ENCODE measurements at places on chromosomes 6 and 20.

DNA sequence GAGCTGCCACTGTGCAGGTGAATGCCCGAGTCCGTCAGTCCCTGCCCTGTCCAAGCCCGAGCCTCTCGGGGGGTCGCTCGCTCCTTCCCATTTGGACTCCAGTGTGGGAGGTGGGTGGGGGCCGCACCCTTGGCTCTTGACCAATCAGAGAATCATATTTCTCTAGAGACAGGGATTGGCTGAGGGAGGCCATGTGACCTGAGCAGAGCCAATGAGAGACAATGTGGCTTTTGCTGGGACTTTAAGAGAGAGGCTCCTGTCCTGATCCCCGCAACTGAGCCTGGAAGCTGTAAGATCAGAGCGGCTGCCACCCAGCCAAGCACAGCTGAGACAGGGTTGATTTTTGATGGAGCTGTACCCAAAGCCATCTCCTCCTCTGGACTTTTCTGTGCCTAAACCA, 199.3 kb downstream of the TFAP2C start:
- DNase-seq: no peak

DNA sequence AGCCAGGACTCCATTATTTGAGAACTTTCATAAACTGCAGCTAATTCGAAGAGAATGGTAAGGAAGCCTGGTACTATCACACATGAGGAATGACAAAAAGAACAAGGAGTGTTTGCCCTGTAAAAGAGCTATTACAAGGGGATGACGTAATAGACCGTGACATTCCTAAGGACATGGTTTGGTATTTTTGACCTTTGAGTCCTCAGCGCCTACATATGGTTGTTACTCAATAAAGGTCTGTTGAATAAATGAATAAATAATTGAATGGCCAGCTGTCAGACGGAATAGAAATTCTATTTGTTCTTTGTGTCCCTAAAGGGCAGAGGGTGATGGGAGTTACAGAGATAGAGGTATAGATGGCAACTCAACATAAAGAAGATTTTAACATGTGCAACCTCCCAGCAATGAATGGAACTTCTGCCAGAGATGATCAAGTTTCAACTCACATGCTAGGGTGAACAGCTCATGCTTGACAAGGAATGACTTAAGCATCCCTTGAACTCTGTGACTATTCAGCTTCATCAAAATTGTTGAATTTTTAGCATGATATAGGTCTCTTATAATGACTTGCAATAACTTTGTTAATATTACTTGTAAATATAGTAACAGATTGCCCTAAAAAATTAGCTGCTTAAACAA, 115.4 kb downstream of the TENT5A start:
- DNase-seq: no peak

GRCh38 chr6:42120895-42121865, 21.2 kb downstream of the C6orf132 start:
- DNase-seq: no peak

DNA sequence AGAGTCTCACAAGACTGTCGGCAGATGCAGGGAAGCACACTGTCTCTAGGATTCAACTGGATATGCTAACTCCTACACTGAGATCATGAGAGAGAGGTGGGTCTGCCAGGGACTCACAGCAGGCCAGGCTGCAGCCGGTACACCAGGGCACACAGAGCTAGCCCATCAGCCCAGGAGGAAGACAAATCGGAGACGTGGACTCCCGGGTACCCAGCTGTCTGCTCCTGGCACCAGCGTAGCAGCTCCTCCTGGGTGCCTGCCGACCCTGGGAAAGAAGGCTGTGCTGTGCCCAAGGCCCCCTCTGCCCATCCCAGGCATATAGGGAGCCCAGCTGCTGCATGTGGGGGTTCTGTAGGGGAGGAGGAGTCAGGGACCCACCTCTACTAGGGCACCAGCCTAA, 7.0 kb downstream of the MICAL1 start:
- DNase-seq: no peak

DNA sequence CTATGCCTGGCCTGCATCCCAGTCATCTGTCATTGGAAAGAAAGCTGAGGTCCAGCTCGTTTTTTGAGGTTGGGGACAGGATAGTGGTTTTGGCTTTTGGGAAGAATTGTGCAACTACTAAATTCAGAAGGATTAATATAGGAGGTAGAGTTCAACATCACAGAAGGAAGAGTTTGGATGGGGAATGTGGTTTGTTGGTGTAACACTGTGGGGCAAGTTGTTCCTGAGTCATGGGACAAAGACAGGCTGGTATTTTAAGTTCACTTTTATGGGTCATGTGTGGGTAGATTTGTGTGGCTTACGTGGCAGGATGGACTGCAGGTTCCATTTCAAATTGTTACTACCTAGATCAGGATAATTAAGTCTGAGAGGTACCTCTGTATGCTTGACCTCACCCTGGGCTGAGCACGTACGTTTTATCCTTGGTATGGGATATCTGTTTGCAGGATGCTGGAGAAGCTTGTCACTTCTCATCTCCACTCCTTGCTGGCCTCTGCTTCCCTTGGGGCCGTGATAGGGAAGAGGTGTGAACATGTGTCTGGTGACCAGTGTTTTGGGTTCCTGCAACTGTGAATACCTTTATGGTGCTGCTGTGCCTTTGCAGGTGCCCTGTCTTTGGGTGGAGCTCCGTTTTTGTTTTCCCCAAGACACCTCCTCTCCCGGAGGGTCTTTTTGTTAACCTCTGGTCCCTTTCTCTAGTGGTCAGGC, 177.6 kb downstream of the JARID2 start:
- no peak for DNase-seq

DNA sequence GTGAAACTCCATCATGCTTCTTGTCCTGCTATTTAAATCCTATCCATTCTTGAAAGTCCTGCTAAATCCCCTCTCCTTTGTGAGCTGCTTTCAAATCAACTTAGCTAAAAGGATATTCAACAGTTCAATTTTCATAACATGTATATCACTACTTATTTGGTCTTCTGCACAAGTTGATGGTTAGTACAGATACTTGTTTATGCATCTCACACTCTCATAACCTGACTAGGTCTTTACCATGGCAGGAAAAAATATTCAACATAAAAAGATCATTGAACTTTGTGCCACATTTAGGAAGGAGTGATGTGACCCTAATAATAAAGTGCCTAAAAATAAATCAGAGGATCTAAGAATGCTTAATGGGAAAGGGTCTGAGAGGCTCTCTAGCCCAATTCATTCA, 148.2 kb downstream of the RALGAPA2 start:
- DNase-seq: no peak

DNA sequence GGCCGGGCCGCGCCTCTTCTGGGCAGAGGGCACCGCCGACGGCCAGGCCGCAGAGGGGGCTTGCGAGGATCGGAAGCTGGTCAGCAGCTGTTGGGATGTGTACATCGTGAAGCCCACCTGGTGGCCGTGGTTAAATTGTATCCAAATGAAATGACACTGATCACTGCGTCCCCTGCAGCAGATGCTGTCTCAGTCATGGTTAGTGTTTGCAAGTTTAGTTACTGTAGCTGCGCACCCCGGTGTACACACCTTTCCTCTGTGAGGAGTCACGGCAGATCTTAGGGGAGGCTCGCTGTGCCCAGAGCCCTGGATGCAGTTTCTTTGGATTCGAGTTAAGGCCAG, 653 bp downstream of the NAA20 start:
- DNase-seq: no peak

DNA sequence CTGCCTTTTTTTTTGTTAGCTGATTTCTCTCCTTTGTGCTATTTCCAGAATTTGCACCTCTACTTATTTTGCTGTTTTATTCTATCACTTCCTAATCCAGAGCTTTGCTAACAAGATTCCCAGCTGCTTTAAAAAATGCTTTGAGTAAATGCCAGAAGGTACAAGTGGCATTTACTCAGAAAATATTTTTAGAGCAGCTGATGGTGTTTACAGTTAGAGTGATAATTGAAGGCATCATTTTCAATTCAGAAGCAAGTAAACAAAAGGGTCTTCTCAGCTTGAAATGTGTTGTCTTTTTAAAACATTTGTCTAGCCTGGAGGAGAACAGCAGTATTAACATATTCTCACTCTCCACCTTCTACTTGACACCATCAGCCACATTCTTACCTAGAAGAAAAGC, 99.9 kb downstream of the OTOR start:
- DNase-seq: no peak

DNA sequence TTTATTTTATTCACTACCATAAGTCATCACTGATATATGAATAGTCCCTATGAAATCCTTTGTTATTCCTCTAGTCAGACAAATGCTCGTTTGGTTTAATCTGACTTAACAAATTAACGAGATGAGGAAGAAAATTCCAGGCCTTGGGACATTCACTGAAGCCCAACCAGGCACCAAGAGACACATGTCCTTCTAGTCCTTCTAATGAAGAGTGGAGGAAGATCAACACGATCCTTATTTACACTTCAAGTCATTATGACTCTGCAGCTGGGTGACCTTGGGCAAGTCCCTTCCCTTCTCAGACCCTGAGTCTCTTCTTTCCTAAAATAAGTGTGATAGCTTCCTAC, 117.5 kb downstream of the CEBPB start:
- DNase-seq: no peak

DNA sequence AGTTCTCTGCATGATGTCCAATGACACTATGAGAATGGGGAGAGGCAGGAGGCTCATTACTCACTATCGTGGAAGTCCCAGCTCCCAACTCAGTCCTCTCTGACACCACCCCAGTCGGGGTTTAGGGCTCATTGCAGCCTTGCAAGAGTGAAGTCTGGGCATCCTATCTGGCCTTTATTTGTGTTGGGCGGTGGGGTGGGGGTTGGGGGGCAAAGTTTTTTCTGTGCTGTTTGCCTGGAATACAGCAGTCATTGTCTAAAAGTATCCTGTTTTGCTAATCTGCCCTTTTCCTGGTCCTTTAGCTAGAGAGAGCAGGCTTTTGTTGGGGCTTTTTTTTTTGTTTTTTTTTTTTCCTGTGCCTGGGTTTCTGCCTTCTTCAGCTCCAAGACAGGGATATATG, 174.2 kb downstream of the MYLK4 start:
- DNase-seq: no peak

DNA sequence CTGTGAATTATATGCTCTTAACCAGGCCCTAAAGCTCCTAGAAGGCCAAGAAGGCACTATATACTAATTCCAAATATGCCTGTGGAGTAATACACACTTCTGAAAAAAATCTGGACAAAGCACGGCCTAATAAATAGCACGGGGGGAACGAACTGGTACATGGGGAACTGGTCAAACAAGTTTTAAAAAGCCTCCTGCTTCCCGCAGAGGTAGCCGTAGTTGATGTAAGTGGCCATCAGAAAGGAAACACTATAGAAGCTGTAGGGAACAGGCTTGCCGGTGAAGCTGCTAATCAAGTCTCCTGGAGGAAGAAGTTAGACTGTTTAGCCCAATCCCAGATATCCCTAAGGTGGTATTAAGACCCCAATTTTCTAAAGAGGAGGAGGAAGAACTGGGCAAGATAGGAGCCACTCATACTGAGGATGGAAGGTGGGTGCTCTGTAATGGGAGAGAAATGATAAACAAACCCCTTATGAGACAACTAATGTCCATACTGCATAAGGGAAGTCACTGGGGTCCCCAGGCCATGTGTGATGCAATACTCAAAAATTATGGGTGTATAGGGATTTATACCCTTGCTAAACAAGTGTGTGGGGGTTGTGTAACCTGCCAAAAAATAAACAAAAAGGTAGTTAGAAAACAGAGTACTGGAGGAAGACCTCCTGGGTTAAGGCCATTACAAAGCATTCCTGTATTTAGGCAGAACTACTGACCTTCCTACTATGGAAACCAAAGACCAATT, 27.1 kb upstream of the ZNF318 start:
- no peak for DNase-seq

- DNase-seq: no peak
These were observed 258.0 kb downstream of the KHDC1L start for GRCh38 chr6:72967329-72967728.

DNA sequence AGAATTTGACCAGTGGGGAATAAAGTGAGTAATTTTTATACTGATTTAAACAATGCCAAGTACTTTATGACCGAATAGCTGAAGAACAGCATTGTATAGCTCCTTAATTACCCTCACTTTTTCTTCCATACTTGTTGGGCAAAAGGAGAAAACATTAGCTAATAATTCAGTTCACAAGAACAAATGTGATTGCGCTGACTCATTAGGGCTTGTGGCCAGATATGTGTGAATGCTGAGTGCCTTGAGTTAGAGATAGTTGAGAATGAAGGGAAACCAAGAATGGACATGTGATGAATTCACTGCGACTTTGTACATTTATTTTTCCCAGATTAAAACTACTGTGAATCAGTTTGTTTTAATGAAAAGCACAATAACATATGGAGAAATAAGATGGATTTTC, 669.4 kb downstream of the TFAP2A start:
- no peak for DNase-seq

DNA sequence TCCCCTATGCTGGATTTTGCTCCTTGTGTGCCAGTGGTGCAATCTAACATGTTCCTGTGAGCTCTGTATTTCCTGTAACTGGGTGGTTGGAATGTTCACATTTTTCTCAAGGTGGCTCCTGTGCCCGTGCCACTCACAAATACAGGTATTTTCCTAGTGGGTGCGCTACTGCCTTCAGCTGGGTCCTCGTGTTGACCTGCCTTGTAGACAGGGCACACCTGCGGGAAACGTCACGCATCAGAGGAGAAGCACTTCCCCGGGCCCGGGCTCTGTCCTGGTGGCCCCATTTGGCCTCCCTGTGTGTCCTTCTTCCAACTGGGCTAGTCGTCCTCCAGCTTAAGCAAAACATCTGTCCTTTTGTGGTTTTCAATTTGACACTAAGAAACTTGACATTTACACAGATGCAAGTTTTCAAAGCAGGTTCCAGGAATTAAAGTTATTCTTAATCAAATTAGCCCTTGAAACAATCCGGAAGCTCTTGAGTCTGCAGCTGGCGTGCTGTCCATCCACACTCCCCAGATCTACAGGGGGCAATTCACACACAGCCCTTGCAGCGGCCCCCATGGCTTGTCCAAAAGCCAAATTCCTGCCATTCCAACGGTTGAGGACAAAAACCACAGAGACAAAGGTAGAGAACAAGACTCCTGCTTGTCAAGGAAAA, 275.1 kb downstream of the CDC5L start:
- no peak for DNase-seq

DNA sequence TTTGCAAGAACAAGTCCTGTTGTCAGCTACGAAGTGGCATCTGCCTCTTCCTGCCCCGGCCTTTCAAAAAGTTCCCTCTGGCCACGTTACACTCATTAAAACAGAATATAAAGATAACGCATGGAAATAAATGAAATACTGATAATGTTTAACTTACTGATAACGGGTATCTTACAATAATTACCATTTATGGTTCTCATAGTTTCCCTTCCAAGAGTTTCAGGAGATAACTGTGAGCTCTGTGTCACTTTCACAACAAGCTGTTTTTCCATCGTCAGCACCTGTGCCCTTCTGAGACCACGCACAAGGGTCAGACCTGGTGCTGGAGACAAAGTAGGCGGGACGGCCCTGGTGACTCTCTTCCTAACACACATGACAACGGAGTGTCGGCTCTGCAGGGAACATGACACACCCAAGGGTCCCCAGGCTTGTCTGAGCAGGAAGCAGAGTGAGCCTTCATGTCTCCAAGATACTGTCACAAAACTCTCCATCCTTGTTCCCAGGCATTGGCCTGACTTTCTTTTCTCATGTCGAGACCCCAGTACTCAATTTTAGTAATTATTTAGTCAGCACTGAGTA, 86.2 kb upstream of the THBS2 start:
- DNase-seq: no peak

Measured in stimulated activated CD8-positive, alpha-beta memory T cell treated with anti-CD3 and anti-CD28 coated beads, Interleukin-2, amount 100 ng/mL, for 1 hour (primary cell).